Stimulated activated CD8-positive, alpha-beta memory T cell treated with anti-CD3 and anti-CD28 coated beads, Interleukin-4, amount 100 ng/mL, for 4 hours (primary cell): ENCODE measurements at places on chromosomes 2 and 18.

DNA sequence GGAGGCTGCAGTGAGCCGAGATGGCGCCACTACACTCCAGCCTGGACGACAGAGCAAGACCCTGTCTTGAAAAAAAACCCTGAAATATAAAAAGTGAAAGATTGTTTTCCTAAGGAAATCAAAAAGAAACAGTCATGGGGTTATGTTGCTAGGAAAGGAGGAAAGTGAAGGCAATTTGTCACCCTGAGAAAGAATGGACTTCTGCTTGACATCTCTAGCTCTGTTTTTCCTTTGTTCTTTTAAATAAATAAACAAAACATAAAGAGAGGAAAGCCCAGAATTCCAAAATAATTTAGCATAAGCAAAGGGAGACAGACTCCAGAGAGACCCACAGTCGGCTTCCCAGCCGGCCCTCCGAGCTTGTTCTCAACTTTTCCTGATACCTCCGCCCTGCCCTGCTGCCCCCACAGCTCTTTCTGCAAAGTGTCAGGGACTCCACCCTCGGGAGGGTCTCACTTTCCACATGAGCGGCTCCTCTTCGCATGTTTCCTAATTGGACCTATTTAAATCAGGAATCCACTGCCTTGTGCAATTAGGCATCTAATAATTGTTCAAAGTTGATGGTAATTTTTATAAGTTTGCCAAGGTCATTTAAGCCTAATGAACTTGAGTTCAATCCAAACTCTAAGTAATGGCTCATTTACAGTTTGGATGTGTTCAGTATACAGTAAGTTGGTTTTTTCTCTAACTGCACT is 49.8 kb upstream of the COPS8 start:
- no peak for DNase-seq

- no peak for DNase-seq
Observed at GRCh38 chr2:46351750-46352138, 54.5 kb downstream of the EPAS1 start.

DNA sequence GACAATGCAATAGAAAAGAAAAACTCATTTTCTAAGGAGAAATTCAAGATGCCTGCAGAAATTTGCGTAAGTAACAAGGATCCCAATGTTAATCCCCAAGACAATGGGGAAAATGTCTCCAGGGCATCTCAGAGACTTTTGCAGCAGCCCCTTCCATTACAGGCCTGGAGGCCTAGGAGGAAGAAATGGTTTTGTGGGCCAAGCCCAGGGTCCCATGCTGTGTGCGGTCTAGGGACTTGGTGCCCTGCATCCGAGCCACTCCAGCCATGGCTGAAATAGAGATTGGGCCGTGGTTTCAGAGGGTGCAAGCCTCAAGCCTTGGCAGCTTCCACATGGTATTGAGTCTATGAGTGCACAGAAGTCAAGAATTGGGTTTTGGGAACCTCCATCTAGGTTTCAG is 103.9 kb upstream of the ACVR1 start:
- DNase-seq, result no peak

GRCh38 chr2:72144274-72144631 is 3.4 kb downstream of the CYP26B1 start:
- DNase-seq, result no peak

DNA sequence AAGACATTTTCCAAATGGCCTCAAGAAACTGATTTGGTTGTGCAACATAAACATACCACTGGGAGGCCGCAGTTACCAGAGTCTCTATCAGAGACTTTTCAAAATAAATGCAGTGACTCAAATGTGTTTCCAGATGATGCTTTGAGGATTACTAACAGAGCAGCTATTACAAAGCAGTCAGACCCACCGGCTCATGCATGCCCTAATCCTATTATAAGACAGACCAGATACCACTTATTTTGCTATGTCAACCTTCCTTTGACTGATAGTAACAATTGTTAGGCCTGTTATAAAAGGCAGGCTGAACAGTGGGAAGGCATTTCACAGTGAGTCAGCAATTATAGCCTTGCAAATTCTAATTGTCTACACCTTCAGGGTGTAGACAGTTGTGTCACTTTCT is 217.7 kb downstream of the LRRTM1 start:
- DNase-seq, result no peak

DNA sequence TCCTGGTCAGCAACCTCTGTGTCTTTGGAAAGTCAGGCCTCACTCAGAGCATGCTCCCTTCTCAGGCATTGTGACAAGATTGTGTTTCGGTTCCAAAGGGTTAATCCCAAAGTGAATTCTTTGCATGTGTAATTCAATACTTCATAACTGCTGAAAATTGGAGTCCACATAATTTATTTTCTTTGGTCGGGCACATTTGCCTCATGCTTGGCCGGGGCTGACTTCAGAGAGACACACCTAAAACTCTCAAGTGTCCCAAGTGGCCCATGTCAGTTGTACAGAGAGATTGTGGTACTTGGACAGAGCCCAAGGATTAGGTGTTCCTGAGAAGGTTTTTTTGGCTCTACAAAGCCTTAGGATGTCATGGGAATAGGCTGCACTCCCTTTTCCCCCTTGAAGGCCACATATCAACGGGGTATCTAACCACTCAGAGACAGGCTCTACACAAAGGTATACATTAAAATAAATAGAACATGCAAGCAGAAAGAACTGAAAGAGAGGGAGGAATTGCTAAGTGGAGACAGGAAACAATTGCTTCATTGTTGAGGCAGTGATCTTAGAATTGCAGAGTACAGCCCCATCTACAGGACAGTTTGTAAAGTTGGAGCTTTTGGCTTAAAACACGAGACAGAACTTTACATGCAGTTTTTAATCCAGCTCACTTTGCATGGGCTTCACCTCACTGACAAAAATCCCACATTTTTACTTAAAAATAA is 1232.3 kb upstream of the ZEB2 start:
- no peak for DNase-seq

GRCh38 chr2:36915627-36916026 is 50.7 kb downstream of the STRN start:
- no peak for DNase-seq

- no peak for DNase-seq
Observed at GRCh38 chr2:223297788-223298187, 245.8 kb downstream of the KCNE4 start.

- DNase-seq, result no peak
Observed at GRCh38 chr2:168430431-168430830, 25.6 kb upstream of the CERS6 start.

- DNase-seq, result no peak
Observed at GRCh38 chr2:95276888-95277245, 2.6 kb downstream of the PROM2 start.
